ENCODE measurements at places on chromosomes 11 and 22.

GRCh38 chr11:2825889-2826678 lies 59.5 kb downstream of the CDKN1C start:
- DNase-seq, result peak; percentile 94

DNA sequence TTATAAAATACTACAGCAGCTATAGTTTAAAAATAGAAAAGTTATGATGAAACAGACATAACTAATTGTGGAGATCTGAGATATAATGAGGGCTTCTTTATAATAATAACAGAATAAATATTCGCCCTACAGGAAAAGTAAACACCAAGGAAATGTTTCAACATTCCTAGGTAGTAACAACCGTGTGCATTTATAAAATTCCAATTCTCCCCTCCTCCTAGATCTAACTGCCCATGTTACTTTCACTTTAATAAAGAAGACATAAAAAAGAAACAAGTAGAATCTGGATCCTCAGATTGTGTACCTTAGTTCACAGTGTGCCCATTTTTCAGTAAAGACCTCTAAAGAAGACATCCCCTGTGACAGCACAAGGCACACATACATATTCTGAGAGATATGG lies 57.8 kb upstream of the MN1 start:
- no peak for DNase-seq

DNA sequence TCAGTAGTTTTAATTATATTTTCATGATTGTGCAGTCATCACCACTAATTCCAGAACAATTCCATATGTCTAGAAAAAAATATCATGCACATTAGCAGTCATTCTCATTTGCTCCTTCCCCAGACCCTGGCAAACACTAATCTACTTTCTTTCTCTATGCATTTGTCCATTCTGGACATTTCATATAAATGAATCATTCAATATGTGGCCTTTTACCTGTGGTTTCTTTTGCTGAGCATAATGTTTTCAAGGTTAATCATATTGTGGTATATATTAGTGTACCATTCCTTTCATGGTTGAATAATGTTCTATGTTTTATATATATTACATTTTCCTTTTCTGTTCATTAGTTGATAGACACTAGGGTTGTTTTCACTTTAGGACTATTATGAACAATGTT lies 811.1 kb upstream of the RAG2 start:
- DNase-seq, result no peak

- no peak for DNase-seq
Measured at GRCh38 chr11:19594326-19594725, 118.3 kb upstream of the NAV2 start.

GRCh38 chr22:46794067-46794466 lies 31.6 kb downstream of the TBC1D22A start:
- no peak for DNase-seq

DNA sequence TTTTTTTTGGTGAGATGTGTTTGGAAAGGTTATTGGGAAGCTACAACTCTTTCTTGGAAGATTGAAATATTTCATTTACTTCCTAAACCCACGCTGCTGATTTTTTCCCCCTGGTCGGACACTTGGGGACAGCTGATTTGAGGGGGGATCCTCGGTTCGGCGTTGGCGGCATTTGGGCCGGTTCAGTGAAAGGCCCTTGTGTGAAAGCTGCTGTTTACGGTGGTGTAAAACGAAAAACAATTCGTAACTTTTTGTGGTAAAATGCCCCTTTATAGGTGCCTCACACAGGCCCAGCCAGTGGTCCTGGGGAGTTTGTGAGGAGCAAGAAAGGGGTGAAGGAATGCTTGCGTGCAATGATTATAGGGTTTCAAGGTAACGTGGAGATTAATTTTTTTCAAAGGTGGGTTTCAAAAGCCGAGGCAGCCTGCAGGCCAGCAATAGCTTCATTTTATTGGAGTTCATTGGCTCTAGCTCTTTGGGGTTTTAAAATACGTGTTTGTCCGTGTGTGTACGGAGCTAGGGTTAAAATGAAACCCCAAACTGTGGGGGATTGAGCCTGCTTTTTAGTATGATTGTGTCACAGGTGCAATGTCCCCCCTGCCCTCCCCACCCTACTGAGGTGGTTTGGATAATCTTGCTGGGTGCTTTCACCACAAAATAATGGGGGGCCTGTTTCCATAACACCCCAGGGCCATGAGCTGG lies 77.2 kb upstream of the PPARA start:
- DNase-seq, result peak; percentile 7

DNA sequence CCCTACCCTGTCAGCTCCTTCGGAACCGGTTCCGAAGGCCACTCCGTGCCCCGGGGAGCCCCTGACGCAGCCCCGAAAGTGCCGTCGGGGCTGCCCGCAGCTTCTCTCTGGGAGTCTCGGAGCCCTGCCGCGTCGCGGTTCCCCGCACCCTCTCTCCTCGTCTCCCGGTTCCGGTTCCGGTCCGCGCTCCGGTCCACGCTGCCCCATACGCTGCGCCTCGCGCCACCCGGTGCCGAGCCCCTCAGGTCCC lies 618 bp downstream of the MTA2 start:
- peak; percentile 43 for DNase-seq

DNA sequence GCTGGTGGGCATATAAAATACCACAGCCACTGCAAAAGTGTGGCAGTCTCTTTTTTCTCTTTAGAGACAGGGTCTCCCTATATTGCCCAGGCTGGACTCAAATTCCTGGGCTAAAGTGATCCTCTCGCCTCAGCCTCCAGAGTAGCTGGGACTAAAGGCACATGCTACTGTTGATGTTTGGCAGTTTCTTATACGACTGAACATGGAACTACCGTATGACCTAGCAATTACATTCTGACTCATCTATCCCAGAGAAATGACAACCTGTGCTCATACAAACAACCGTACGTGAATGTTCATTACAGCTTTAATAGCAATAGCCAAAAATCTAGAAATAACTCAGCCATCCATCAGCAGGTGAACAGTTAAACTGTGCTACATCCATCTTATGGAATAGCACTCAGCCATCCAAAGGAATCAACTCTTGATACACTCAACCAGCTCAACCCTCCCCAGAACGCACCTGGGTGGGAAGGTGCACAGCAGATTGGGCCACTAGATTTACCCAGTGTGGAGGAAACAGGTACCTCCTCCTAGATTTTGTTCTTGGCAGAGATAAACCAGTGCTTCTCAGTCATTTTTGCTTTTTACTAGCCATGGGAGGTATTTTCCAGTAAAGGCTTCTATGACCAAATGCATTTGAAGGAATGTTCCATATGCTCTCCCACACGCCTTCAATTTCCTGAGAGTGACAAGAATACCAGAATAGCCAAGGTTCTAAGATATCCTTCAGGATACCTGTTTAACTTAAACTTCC lies 130.5 kb downstream of the MED15 start:
- no peak for DNase-seq

DNA sequence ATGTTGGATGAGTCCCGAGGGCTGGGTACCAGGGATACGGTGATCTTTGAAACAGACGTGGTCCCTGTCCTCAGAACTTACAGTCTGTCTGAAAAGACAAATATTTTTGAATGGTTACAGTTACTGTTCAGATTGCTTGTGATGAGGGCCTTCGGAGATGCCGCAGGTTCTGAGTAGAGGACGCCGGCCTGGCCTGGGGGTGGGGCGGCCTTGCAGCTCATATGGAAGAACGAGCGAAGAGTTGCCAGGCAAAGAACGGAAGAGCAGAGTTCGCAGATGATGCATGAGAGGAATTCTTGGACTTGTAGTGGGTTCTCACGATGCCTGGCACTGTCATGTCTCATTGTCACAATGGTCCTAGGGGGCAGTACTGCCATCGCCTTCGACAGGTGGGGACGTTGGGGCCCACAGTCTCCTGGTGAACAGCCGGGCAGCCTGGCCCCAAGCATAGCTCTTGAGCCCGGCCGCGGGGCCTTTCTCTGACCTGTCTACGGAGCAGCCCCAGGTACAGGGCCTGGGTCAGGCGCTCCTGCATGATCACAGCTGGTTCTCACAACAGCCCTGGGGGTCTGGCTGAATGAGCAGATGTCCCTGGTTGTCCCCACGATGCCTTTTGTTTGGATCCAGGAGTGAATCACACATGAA lies 60.9 kb upstream of the PARVG start:
- no peak for DNase-seq

DNA sequence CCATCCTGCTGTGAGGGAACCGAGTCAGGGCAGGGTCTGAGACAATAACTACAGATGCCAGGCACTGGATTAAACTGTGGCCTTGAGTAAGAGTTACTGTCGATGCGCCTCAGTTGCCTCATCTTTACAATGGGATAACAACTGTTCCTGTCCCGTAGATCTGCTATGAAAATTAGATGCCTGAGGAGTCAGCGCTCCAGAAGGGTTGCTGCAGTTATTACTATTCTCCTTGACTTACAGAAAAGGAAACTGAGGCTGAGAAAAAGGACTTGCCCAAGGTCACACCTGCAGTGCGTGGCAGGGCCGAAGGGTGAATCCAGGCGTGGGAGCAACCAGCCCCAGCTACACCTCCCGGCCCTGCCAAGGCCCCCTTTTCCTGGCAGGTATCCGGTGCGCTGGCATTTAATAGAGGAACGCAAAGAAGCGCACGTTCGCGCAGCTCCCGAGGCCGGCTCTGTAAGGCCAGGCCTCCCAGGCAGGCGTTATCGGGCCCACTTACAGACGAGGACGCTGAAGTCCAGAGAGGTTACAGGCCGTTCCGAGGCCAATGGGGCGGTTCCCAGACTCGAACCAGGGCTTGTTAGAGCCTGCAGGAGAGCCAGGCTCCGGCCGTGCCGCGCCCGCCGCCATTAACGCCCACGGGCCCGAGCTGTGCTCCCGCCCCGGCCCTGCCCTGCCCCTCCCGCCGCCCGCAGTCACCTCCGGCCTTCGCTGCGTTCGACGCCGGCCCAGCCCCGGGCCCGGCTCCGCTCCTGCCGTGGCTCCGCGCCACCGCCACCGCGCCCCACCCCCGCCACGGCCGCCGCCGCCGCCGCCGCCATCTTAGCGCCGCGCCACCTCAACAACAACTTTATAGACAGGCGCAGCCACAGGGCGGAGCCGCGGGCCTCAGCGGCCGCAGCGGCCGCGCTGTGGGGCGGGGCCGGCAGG lies at the start of gene C11orf68:
C11orf68 (minus strand) TSS at position 852 of the 930 bp plus-strand sequence; CDS start at position 821, 31 bp downstream.
- DNase-seq, result no peak

GRCh38 chr11:19602891-19603290 lies 109.7 kb upstream of the NAV2 start:
- no peak for DNase-seq

DNA sequence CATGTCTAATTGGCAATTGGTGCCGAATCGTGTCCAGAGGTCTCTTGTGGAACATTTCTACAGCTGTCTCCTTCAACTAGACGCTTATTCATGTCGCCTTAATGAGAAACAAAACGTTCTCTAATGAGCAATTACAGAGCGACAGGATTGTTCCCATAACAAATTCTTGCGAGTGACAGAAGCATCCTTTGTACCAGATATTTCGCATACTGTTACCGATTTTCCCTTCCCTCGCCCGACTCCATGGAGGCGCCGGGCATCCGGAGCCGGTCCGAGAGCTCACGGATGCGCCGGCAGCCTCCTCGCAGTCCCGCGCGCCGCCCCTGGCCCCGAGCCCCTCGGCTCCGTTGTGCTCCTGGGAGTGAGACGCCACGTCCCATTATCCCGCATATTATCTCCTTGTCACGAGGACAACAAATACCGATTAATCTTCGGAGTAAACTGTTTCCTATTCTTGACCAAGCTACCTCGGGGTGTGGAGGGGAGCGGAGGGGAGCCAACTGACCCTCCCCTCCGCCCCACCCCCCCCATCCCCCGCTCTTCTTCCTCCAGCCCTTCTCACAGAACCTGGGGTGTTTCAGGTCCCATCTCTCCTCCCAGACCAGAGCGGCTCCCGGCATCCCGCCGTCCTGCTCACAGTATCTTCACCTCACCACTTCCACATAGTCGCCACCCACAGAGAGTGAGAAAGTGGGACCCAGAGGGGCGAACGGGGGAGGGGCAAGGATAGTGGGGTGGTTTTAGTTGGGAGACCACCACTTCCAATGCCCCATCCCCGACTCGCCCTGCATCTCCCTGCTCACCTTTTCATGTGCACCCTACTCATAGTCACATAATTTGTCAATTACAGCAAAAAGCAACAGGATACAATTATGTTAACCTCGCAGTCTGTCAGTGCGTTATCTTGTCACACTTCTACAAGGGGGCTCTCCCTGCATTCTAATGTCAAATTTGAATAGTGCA lies 11.4 kb downstream of the PAX6 start:
- no peak for DNase-seq

DNA sequence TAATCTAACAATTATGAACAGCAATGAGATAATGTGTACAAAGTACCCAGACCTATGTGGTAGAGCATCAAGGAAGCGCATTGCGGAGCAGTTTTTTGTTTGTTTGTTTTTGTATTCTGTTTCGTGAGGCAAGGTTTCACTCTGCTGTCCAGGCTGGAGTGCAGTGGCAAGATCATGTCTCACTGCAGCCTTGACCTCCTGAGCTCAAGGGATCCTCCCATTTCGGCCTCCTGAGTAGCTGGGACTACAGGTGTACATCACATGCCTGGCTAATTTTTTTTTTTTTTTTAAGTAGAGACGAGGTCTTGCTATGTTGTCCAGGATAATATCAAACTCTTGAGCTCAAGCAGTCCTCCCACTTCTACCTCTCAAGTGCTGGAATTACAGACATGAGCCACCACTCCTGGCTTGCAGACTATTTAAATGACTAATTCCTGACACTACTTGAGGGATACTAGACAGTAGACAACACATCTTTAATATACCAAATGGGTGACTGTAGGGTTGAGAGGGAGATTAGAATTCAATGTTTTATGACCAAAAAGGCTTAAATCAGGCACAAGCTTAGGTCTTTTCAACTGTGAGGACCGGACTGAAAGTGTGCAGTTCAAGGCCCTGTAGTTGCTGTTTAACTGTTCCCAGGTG lies 12.7 kb downstream of the OR51B4 start:
- DNase-seq, result peak; percentile 6

DNA sequence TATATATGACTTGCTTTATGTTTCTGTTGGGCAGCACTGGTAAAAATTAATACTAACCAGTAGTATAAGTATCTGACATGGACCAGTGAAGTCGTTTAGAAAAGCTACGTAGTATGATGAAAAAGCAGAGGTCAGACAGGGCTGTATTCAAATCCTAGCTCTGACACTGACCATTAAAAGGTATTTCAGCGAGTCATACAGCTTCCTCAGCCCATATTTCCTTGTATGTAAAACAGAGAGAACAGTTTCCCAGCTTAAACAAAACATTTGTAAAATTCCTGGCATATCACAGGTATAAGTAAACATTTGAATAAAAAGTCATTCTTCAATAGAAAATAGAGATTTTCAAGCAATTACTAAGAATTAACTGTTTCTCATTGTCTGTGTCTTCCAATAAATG lies 4.2 kb downstream of the NOX4 start:
- no peak for DNase-seq

DNA sequence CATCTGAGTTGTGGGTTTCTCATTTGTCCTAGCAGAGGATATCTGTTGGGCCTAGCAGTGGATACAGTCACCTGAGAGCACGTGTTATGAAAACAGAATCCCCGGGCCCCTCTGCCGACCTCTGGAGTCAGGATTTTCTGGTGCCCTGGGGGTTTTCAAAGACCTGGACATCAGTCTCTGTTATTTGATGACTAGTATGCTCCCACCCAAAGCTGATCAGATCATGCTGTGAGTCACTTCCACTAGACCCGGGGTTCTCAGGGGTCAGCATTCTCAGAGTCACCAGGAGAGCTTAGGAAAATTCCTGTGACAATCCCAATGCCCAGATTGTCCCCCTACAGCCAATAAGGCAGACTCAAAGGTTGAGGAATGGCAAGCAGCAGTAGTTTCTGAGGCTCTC lies 38.7 kb downstream of the KCNJ1 start:
- no peak for DNase-seq

Data from mesenchymal stem cell (in vitro differentiated cells and primary cell).